ENCODE measurements at places on chromosomes 7 and 10.

- DNase-seq: no peak
Observed at GRCh38 chr7:154903083-154903731, 99.7 kb downstream of the PAXIP1 start.

DNA sequence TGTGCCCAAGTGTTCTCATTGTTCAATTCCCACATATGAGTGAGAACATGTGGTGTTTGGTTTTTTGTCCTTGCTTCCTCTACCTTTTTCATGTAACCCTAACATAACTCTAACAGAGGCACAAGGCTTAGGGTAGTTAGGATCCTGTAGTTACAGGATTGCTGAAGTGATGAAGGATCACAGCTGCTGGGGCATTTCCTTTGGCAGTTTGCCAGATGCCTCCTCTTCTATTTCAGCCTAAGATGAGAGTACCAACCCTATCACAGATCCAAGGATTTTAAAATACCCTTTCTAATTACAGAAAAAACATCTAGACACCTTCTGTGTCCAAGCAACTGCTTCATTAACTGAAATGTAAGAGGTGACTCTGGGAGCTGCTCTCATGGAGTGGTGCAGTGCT lies 141.7 kb upstream of the COL1A2 start:
- no peak for DNase-seq

DNA sequence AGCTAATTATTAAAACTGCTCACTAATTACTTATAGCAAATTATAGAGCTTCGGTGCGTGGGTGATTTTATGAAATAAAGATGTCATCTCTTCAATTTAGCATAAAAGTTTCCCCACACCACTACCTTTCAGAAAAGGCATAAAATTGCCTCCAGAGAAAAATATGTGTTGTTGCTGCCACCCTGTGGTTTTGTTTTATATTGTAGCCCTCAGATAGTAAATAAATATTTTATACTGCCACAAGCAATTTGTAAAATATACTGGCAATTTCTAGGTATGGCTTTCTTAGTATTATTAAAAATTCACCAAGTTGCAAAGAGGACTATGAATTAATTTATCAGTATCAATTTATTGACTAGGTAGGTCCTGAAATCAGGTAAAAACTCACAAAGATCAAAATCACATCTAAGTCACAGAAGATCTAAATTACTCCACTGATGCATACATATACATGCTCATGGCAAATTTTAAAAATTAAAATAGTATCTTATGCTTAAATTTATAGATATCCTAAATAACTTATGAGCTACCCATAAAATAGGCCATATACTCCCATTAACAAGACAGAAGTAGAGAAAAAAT lies 26.5 kb downstream of the ASNS start:
- DNase-seq: no peak

DNA sequence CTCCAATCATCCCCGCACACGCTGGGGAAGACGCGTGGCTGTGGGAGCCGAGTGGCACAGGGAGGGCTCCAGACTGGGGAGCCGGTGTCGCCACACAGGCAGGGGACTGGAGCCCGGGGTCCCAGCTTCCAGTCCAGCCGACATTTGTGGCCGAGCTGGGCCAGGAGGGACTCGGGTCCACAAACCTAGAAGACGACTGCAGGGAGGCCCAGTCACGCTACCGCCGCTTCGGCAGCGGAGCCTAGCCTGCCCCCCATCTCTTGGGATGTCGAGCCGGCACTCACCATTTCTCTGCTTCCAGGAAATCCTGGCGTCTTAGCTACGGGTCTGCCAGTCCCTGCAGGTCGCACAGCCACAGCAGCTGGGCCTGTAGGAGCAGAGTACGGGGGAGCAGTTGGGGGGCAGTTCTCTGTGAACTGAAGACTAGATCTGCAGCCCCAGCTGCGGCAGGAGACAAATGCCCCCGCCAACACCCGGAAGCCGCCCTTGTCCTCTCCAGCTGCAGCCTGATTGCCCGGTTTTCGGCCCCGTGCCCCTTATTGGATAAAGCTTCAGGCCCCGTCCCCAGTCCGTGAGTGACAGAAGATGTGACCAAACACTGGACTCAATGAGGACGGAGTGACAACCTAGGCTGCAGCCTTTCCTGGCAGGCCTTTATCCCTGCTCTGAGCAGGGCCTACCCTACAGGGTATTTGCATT lies 270.7 kb downstream of the ZNF33B start:
- DNase-seq: peak; percentile 61

DNA sequence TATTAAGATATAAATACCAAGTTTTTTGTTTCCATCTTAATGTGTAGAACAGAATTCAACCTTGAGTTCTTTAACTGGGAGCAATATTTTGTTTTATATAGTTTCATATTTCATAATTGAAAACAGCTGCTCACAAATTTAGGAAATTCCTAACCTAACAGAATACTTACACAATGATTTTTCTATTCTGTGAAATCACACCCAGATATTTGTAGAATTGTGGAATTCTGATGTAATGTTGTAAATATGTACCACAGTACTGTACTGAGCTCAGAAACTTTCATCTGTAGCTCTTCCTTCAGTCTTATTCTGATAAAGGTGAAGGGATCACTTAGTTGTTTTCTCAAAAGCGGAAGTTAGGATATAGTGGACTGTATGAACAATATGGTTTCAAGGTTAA lies 143.4 kb upstream of the GLI3 start:
- no peak for DNase-seq

DNA sequence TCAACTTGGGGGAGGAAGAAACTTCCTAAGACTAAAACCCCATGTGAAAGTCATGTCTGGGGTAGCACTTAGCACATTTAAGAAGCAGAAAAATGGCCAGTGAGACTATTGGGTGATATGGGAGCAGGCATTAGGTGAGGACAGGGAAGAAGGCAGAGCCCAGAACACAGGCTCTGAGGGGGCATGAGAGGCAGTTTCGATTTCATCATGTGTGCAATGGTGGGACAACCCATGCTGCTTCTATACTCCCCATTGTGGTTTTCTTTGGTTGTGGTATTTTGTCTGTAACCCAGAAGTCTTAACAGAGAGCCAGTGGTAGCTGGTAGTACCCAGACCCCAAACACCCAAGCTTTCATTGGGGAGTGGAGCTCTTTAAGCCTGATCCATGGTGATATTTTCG lies 752.0 kb downstream of the GRID1 start:
- no peak for DNase-seq

GRCh38 chr10:31042670-31043069 lies 11.0 kb upstream of the ZNF438 start:
- DNase-seq: no peak

GRCh38 chr10:127216786-127217185 lies 20.4 kb upstream of the INSYN2A start:
- DNase-seq: no peak

GRCh38 chr7:138137423-138138171 lies 61.3 kb downstream of the AKR1D1 start:
- no peak for DNase-seq

GRCh38 chr7:158997110-158997453 lies 140.7 kb downstream of the DYNC2I1 start:
- DNase-seq: no peak

- no peak for DNase-seq
Observed at GRCh38 chr7:2639695-2640481, 8.1 kb downstream of the TTYH3 start.

DNA sequence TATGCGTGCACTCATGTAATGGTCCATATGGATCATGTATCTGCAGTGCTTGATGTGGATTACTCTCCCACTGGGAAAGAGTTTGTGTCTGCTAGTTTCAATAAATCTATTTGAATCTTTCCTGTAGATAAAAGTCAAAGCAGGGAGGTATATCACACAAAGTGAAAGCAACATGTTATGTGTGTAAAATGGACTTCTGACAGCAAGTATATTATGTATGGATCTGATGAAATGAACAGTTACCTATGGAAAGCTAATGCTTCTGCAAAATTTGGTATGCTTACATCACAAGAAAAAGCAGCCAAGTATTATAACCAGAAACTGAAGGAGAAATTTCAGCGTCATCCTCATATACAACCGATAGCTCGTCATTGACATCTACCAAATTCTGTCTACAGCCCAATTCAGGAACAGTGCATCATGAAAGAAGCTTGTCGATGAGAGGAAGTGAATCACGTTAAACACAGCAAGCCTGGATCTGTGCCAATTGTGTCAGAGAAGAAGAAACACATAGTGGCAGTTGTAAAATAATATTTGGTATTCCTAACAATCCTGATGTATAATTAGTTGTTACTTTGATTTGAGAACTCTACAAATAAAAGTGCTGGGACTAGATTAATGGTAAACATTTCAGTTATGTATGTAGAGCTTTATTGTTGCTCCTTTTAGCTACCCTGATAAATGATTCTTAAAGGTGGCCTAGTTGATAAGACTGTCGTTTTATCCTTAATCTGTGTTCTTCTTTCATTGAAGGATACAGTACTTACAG lies 14.2 kb upstream of the SYPL1 start:
- no peak for DNase-seq

- no peak for DNase-seq
Observed at GRCh38 chr7:50308203-50308531, 3.7 kb downstream of the IKZF1 start.

DNA sequence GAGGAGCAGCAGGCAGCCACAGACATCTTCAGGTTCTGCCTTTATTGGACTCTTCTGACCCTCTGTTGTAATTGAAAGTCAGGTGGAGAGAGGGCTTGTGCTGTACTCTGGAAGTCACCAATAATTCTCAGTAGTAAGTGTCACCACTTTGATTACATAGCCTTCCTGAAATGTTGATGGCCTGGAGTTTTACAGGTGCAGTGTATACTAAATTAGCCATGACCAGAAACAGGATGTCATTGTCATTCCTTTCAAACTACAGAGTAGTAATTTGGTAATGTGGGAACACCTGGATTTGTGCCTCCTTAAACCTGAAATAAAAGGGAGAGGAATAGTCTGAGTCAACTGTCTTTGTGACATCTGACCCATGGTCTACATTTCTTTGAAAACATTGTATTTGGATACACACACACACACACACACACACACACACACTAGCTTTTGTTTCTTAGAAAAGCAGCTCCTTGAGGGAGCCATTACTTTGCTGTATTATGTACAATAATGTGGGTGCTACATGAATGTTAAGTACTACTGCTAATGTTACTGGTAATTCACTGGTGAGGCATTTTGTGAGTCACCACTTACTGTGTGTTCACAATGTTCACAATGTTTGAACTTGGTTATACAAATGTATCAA lies 19.6 kb downstream of the ARL4A start:
- DNase-seq: no peak

GRCh38 chr10:36278176-36278575 lies 636.1 kb upstream of the FZD8 start:
- no peak for DNase-seq

DNA sequence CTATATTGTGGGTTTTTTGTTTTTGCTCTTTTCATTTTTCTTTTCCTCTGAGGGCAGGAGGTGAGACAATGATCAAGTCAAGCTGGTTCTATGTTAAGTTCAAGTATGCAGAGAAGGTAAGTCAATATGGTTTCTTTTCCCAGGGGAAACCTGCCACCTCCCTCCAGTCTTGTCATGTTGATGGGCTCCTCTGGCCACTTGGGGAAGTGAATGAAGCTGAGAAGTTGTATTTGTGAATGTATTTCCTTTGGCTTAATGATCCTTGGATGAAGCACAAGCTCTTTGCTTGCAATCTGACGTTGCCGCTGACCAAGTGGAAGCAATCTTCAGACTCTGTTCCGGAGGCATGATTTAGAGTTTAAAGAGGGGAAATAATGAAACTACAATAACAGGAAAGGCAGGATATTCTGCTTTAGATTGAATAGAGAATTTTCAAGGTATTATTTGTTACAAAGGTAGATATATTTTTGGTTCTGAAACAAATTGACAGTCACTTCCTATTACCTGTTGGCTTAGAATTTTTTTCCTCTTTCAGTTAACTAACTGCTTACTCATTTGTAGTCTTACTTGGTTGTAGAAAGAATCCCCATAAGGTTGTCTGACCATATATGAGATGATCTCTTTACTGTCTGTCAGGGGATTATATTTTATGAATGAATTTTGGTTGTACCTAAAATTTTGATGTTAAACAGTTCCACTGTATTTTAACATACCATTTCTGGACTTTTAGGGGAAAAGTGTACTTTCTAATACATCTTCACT lies 369.6 kb downstream of the AUTS2 start:
- no peak for DNase-seq

GRCh38 chr7:44709945-44710596 lies 38.6 kb upstream of the ZMIZ2 start:
- DNase-seq: no peak

GRCh38 chr7:44386139-44386913 lies 60.9 kb upstream of the CAMK2B start:
- DNase-seq: no peak

DNA sequence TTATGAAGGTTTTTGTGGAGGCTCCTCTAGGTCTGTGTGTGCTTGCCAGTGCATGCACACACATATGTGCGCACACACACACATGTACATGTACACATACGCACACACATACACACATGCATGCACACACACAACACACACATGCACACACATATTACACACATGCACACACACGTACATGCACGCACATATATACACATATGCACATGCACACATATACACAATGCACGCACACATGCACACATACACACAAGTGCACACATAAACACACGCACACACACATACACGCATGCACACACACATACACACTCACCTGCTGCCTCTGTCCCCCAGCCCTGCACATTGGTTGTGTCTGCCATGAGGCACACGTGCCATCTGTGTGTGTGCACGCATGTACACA lies 66.3 kb downstream of the NEURL1 start:
- DNase-seq: no peak

DNA sequence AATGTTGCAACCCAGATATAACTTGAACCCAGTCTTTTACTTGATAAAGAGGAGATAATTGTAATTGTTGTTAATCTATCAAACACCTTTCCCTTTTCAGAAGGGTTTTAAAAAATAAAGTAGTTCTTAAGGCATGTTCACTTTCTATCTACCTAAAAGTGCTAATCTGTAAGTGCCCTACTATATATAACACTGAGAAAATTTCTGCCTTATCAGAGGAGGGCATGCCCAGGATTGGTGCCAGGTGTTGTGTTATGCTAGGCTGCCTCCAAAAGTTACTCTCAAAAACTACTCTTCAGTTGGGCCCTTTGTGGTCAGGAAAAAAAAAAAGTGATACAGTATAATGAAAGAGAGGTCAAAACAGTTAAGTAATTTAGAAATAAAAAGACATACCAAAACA lies 36.3 kb downstream of the SMNDC1 start:
- DNase-seq: no peak

GRCh38 chr10:54159924-54160323 lies 641.1 kb downstream of the PCDH15 start:
- no peak for DNase-seq

GRCh38 chr10:107914450-107915214 lies 750.1 kb upstream of the SORCS1 start:
- DNase-seq: no peak

- DNase-seq: no peak
Observed at GRCh38 chr7:112511451-112512202, 30.8 kb downstream of the LSMEM1 start.

- no peak for DNase-seq
Observed at GRCh38 chr10:130263289-130263688, 127.1 kb downstream of the GLRX3 start.

- DNase-seq: no peak
Observed at GRCh38 chr10:35420044-35420443, 83.7 kb downstream of the CCNY start.

Data from Peyer's patch (tissue), 4 donors.